ENCODE measurements at places on chromosomes 4 and X. TPM values are rescaled to one million over a fixed set of nuclear protein-coding genes. Genes with fewer than 3 reads are reported as not detected.

Gene TMPRSS11B
- not detected for total RNA-seq

DNA sequence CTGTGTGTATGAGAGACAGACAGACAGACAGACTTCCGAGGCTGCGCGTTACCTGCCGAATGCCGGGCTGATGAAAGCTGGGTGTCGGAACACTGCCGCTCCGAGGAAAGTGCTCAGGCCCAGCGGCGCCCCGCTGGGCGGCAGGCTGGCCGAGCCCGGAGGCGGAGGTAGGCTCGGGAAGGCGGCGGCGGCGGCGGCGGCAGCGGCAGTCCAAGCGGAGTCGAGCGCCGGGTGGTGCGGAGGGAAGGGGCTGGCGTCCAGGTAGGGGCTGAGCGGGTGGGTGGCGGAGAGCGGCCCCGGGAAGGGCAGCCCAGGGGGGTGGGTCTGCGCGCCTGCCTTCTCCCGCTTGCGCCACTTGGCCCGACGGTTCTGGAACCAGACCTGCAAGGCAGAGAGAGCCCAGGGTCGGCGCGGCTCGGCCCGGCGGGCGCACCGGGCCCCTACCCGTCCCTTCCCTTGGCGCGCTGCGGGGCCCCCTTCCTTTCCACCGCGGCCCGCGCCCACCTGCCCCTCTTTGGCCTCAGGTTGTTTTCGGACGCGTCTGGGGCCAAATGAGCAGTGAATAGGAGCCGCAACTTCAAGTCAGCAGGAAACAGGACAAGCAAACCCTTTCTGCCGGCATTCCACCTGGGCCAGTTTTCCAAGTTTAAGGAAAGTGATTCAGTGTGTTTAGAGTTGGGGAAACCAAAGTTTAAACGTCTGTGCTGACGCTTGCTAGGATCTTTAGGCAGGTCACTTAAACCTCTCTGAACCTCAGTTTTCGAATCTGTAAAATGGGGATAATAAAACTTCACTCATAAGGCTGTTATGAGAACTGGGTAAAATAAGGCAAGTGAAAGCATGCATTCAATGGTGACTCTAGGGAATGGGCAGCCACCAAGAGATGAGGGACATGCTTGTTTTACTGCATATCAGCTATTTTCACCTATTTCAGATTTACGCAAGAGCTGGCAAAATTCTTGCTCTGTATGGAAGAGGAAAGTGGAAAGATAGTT, 8.4 kb downstream of the ARX start:
- H3K27ac ChIP-seq: no peak overlapping the region
- peaks cover 21% of the 10 kb centered on the region for H3K4me1 ChIP-seq
- no peaks in the 10 kb centered on the region for H3K36me3 ChIP-seq
- no peak for DNase-seq

- no peaks in the 10 kb centered on the region for H3K4me1 ChIP-seq
- peak overlapping the region; percentile 75 for H3K4me3 ChIP-seq
- H3K36me3 ChIP-seq: no peaks in the 10 kb centered on the region
- H3K27me3 ChIP-seq: no peaks in the 10 kb centered on the region
Observed at GRCh38 chrX:67544281-67545035, 637 bp downstream of the AR start.

Gene SPACA5
- total RNA-seq: not detected

Gene AMOT
- 27.8 TPM for total RNA-seq

DNA sequence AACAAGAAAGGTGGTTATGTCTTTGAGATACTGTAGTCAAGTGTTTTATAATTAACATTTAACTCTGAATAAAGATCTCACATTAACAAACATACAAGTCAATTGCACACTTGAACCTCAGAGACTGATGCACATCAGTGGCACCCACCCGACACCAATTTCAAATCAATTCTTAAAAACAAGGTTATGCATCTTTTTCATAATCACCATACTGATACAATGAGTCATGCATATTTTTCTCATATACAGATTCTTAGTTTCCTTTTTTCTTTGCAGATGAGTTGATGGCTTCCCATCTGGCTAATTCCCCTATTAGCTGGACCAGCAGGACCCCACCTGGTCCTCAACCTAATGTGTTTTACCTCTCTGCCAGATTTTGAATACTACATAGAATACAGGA, 136.2 kb upstream of the RPL34 start:
- H3K4me1 ChIP-seq: no peaks in the 10 kb centered on the region
- H3K27ac ChIP-seq: no peak overlapping the region
- DNase-seq: no peak
- H3K36me3 ChIP-seq: no peaks in the 10 kb centered on the region

- no peaks in the 10 kb centered on the region for H3K36me3 ChIP-seq
- no peak for DNase-seq
- H3K27ac ChIP-seq: no peak overlapping the region
- H3K4me3 ChIP-seq: no peak overlapping the region
- no peaks in the 10 kb centered on the region for H3K27me3 ChIP-seq
Observed at GRCh38 chrX:122582280-122582974, 601.7 kb upstream of the GRIA3 start.

DNA sequence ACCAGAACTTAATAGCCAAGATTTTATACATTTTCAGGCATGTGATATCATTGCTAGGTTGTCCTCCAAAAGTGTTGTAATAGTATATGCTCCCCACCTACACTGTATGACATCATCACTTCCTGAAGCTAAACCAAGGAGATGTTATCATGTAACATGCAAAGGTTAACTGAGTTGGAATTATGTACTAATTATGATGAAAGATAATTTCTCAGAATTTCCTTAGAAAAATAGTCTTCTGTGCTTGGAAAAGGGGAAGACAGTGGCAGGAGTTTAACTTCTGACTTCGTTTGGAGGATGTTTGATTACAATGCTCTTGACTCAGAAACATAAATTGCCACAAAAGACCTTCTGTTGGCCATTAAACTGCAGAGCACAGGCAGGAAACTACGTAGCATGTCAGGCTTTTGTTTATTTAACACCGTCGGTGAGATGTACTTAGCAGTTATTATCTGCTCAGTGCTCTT, 83.6 kb upstream of the GUCY1A1 start:
- no peaks in the 10 kb centered on the region for H3K27me3 ChIP-seq
- H3K4me1 ChIP-seq: peaks cover 7% of the 10 kb centered on the region
- no peak overlapping the region for H3K4me3 ChIP-seq
- DNase-seq: no peak

DNA sequence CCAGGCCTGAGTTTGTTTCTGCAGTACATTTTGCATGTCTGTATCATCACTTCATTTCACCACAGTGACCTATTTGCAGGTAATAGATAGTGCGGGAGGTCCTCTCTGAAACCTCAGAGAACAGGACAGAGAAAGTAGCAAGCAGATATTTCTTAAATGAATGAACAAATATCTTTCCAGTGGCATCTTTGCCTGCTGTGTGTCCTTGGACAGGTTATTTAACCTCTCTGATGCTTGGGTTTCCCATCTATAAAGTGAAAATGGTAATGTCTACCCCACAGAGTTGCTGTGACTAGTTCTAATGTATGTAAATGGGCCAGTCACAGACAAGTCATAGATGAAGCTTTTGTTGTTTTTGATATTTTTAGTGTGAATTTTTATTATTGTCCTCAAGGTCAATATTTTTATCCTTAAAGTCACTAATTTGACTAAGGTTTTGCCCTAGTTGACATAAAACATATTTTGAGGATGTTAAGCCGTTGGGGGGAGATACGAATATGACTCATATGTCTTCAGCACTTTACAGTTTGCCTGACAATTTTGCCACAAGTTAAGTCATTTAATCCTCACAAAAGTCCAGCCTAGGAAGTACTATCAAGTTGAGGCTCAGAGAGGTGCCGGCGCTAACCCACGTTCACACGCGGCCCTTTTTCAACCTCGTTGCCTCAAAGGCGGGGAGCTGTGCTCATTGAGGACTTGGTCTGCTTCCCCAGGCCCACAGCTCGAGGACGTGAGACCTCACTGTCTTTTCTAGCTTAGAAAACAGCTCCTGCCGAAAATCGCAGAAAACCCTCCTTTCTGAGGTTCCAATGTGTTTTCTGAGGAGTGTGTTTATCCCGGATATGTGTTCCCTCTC, 126.7 kb upstream of the STX18 start:
- DNase-seq: no peak
- no peaks in the 10 kb centered on the region for H3K27me3 ChIP-seq
- no peak overlapping the region for H3K4me3 ChIP-seq
- no peaks in the 10 kb centered on the region for H3K4me1 ChIP-seq
- H3K36me3 ChIP-seq: no peaks in the 10 kb centered on the region

GRCh38 chrX:110119480-110119879, 116.6 kb downstream of the TMEM164 start:
- no peak overlapping the region for H3K4me3 ChIP-seq
- no peak for DNase-seq
- H3K27ac ChIP-seq: peak overlapping the region; percentile 52
- H3K36me3 ChIP-seq: no peaks in the 10 kb centered on the region
- no peaks in the 10 kb centered on the region for H3K27me3 ChIP-seq
- peaks cover 26% of the 10 kb centered on the region for H3K4me1 ChIP-seq

Gene DCAF12L1
- total RNA-seq: 0.49 TPM

DNA sequence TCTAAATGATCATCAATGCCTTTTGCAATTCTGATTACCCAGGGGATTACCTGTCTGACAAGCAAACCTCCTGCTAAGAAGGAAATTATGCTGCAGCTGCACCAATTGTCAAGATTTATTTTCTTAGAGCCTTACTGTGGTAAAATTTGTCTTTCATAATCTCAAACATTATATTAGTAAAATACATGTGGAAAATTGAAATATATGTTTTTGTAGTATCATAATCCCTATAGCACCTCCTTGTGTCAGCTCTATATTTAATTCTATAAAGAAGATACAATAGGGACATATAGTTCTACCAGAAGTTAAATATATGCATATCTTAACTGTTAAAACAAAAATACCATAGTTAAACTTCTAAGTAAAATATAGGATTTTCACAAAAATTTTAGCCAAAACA, 655.6 kb upstream of the PCDH10 start:
- H3K4me1 ChIP-seq: no peaks in the 10 kb centered on the region
- no peak for DNase-seq
- H3K4me3 ChIP-seq: no peak overlapping the region
- H3K27me3 ChIP-seq: no peaks in the 10 kb centered on the region
- H3K36me3 ChIP-seq: no peaks in the 10 kb centered on the region

GRCh38 chr4:8695237-8696219, 103.0 kb downstream of the CPZ start:
- no peaks in the 10 kb centered on the region for H3K36me3 ChIP-seq
- no peak for DNase-seq
- H3K27ac ChIP-seq: no peak overlapping the region
- H3K4me1 ChIP-seq: no peaks in the 10 kb centered on the region

GRCh38 chr4:38952017-38952416, 80.2 kb downstream of the TMEM156 start:
- H3K27me3 ChIP-seq: no peaks in the 10 kb centered on the region
- no peaks in the 10 kb centered on the region for H3K4me1 ChIP-seq
- H3K4me3 ChIP-seq: no peak overlapping the region
- DNase-seq: no peak

DNA sequence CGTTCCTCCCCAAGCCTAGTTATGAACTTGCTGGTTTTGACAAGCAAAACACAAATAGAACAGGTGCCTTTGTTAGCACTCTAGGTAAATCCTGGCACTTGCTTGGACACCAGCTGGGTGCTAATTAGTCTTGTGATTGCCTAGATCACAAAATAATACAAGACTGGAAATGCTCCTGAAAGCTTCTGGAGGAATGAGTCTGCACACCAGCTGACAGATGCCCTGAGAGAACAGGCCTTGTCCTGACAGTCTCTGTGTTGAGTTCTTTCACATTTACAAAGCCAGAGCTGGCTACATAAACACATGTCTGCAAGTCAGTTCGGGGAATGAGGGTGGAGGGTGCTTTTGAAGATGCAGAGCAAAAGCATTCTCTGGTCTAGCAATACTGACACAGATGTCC, 93.8 kb downstream of the ELOVL6 start:
- H3K36me3 ChIP-seq: no peaks in the 10 kb centered on the region
- no peaks in the 10 kb centered on the region for H3K27me3 ChIP-seq
- no peak for DNase-seq

Gene SLITRK2
- 0.14 TPM for total RNA-seq

GRCh38 chr4:142405021-142405694, 440.9 kb downstream of the INPP4B start:
- peaks cover 44% of the 10 kb centered on the region for H3K4me1 ChIP-seq
- peak; percentile 2 for DNase-seq
- no peaks in the 10 kb centered on the region for H3K36me3 ChIP-seq
- H3K27ac ChIP-seq: peak overlapping the region; percentile 76
- H3K27me3 ChIP-seq: no peaks in the 10 kb centered on the region
- peak overlapping the region; percentile 81 for H3K4me3 ChIP-seq

Gene GAGE12H
- not detected for total RNA-seq

- H3K27me3 ChIP-seq: no peaks in the 10 kb centered on the region
- no peak overlapping the region for H3K27ac ChIP-seq
- peak overlapping the region; percentile 22 for H3K4me3 ChIP-seq
- H3K4me1 ChIP-seq: peaks cover 31% of the 10 kb centered on the region
Observed at GRCh38 chr4:15349531-15349935, 78.3 kb upstream of the C1QTNF7 start.

Gene FMR1
- total RNA-seq: 44.3 TPM

DNA sequence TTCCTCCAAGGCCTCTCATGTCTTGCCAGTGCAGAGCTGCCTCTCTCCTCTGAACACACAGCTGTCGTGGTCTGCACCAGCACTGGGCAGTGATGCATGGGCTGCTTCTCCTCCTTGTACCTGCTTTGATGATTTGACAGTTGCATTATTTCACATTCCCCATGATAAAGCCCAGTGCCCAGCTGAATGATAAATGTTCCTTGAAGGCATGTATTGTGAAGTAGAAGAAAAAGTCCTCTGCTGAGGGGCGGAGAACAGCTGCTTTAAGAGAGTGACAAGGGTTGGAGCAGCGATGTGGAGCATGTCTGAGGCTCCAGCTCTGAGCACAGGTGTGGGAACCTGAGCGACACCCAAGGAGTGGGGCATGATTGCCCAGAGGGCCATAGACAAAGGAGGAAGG, 21.1 kb upstream of the TRIM2 start:
- no peak overlapping the region for H3K4me3 ChIP-seq
- no peak overlapping the region for H3K27ac ChIP-seq
- no peaks in the 10 kb centered on the region for H3K4me1 ChIP-seq

Gene SUV39H1
- total RNA-seq: 4.4 TPM

DNA sequence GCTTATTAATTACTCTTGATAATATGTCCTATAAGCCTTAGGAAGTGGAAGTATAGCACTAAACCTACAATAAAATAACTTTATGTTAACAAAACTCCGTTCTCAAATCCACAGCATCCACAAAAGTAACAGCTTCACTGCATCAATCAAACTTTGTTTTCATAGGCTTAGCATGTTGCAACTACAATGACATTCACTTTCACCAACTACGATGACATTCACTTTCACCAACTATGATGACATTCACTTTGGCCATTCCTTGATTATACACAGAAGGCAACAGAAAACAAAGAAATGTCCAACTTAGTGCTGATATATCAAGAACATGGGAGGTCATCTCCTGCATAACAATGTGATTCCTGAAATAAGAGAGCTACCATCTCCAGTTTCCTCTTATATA, 44.3 kb downstream of the FBXL5 start:
- H3K27ac ChIP-seq: no peak overlapping the region
- peaks cover 4% of the 10 kb centered on the region for H3K4me1 ChIP-seq
- no peaks in the 10 kb centered on the region for H3K27me3 ChIP-seq
- no peak overlapping the region for H3K4me3 ChIP-seq
- DNase-seq: no peak

- no peaks in the 10 kb centered on the region for H3K36me3 ChIP-seq
- no peak for DNase-seq
- H3K4me1 ChIP-seq: no peaks in the 10 kb centered on the region
Observed at GRCh38 chr4:68476191-68476590, 28.9 kb downstream of the TMPRSS11E start.

- no peaks in the 10 kb centered on the region for H3K36me3 ChIP-seq
- no peak overlapping the region for H3K27ac ChIP-seq
- no peak for DNase-seq
- no peaks in the 10 kb centered on the region for H3K27me3 ChIP-seq
- H3K4me3 ChIP-seq: no peak overlapping the region
- H3K4me1 ChIP-seq: peaks cover 10% of the 10 kb centered on the region
Observed at GRCh38 chr4:7134737-7135388, 57.5 kb upstream of the SORCS2 start.

Gene AADAT
- total RNA-seq: 5.6 TPM

Gene TMEM35A
- 0.68 TPM for total RNA-seq

Gene FMR1NB
- total RNA-seq: not detected

Measured in thoracic aorta (tissue), 2 donors.